ENCODE measurements at places on chromosomes 1 and 21.

DNA sequence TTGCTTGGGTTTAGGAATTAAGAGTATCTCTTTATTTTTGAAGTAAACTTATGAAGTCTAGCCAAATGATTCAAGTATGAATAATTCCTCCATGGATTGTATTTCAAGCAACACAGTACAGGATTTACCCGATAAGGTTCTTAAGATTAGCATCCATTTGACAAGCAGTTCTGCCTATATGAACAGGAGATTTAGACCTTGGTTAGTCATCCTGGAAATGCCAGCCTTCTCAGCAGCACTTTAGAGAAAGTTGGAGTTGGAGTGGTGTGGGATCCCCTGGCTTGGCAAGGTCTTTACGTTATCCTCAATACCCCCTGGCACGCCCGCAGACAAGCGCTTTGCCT, 1.6 kb downstream of the BCAR3 start:
- DNase-seq = no peak

DNA sequence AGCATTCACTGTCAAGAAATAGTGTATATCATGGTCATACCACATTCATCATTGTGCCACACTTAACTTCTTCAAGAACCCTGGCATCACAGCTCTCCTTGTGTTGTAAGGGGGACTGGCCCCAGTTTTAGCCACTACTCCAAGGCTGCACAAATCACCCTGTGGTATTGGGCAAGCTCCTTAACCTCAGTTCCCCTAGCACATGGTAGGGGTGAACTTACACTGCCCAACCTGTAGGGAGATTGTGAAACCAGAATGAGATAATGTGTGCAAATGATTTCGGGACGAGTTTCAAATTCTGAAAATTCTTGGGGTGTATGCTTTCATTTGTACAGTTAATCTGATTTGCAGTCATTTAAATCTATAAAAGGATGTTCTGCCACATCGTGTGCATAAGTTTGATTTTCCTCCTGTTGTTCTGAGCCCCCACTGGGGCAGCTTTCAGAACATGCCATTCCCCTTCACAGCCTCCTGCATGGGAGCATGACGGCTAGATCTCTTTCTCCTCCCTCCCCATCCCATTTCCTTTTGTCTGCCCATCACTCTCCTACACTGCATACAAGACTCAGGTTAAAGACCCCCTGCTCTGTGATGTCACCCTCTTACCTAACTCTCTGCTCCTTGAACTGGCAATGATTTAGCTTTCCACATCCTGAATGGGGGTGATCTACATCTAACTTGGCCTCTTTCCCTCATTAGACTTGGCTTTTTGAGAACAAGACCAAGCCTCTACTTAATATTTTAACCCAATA, 290.3 kb downstream of the CHRM3 start:
- no peak for DNase-seq

GRCh38 chr1:89129911-89130310, 4.0 kb upstream of the GBP2 start:
- DNase-seq = no peak

DNA sequence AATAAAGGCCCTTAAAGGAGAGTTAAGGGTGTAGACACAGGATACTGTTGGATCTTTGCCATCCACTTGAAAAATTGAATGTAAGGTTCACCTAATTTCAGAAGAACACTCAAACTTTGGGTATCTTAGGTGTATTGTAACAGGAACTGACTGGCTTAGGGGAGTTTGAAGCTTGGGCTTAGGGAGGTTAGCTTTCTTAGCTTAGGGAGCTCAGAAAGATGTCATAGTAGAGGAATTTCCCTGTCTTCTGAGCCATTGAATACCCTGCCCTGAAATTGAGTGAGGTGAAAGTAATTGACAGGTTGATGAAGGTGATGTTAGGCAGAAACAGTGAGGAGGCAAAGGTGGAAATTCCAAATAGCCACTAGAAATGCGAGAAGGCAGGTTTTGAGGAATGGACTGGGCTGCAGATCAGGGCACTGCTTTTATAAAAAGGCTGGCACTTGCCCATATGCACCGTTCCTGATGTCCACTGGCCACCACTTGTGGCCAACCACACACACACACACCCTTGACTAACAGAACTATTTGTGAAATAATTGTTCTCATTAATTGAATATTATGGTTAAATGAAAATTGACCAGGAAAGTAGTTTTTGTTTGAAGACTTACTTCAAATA, 16.5 kb downstream of the BACH1 start:
- DNase-seq = no peak

GRCh38 chr1:39727932-39728317, 10.8 kb upstream of the PPIE start:
- DNase-seq = no peak

DNA sequence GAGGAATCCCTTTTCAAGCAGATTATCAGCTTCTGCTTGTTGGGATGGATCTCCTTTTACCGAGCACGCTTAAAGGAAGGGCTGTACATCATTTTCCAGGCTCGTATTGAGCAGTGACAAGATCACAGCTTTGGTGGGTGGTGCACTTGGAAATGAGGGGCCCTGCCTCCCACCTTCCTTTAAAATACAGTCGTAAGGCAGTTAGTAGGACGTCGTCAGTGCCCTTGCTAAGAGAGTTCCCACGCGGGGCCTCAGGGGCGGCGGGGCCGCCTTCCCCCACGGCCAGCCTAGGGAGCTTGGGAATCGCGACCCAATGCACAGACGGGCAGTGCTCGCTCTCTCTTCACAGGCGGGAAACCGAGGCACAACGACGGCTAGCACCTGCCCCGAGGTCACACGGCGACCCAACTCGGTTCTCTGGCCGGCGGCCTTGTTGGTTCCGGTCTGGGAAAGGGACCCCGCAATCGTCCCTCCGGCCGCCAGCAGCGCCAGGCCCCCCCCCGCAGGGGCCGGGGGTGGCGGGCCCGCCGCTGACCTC, 58.6 kb downstream of the H3-3A start:
- DNase-seq = no peak

DNA sequence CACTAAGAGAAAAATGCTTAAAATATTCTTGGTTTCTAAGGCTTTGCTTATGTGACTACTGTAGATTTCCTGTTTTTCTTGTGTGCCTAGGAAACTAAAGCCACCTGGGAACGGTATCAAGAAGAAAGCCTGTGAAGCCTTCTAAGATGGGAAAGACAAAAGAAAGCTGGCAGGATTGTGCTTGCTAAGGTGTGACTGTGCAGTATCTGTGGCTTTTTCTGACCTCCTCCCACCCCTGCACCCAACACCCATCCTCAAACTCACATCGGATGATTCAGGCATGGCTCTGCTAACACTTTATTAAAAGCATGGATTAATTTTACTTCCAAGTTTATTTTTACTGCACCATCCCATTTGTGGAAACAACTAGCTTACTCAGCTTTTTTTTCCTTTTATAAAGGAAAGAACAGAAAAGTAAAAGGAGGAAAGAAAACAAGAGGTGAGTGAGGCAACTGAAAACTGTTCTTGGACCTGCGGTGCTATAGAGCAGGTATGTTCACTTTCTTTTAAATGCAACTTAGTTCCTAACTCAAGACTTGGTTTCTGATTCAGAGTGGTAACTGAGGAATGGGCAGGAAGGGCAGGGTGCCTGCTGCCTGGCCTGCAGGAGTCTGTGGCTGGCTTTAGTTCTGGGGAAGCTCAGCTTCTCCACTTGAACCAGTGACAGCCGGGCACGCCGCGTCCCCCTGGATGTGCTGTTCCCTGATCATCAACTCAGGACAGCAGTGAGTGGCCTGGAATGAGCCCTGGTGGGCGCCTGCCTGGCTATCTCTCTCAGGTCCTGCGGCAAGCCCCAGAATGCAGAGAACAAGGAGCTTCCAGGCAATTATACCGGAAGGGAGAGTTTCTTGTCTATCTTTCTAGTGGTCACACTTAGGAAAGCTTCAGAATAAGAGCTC, at the start of gene GBP6:
Gene GBP6, plus strand, starts transcription at position 422 of the 899 bp plus-strand sequence. CDS start 4,493 bp downstream, outside the sequence.
- DNase-seq = no peak

DNA sequence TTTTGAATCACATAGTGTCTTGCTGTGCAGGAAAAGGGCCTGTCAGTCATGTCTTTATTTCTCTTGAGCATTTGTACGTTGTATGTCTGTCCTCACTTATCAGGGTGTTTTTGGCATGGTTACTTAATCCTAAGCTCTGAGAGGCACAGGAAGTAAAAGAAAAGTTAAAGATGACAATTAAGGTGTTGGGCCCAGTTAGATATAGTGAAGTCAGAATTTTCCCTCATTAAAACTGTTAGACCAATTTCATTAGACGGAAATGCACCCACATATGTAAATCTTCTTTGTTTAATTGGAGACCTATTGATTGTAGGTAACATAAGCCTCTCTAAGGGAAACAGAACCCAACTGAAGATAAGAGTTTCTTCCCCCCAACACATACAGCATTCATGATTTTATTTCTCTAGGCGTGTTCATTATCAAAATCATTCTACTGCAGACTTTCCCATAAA, 21.9 kb downstream of the NFIA start:
- no peak for DNase-seq

GRCh38 chr1:113255038-113255719, 135.1 kb upstream of the MAGI3 start:
- DNase-seq = no peak

GRCh38 chr1:229537894-229538293, 20.6 kb downstream of the ABCB10 start:
- DNase-seq = no peak

GRCh38 chr21:25390701-25391100, 216.6 kb downstream of the MRPL39 start:
- no peak for DNase-seq

- no peak for DNase-seq
These were observed 1.0 kb downstream of the GATAD2B start for GRCh38 chr1:153921803-153922075.

DNA sequence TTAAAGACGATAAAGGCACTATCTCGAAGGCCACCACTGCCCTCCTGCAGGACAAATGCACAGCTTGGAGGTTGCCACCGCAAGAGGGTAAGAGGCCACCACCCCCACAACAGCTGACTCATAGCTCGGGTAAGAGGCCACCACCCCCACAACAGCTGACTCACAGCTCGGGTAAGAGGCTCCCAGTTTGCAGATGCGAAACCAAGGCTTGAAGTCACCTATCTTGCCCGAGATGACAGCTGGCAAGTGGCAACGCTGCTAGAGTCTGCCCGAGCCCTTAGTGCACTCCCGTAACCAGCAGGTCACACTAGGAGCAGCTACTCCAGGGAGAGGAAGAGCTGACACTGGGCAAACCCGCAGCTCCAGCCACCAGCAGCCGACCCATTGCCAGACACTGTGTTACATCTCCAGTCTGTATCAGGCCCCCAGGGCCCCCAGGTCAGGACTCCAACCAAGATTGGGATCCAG, 17.1 kb upstream of the SPSB1 start:
- DNase-seq = peak; percentile 25

- no peak for DNase-seq
These were observed 6.1 kb downstream of the SLC25A24 start for GRCh38 chr1:108194051-108194450.

DNA sequence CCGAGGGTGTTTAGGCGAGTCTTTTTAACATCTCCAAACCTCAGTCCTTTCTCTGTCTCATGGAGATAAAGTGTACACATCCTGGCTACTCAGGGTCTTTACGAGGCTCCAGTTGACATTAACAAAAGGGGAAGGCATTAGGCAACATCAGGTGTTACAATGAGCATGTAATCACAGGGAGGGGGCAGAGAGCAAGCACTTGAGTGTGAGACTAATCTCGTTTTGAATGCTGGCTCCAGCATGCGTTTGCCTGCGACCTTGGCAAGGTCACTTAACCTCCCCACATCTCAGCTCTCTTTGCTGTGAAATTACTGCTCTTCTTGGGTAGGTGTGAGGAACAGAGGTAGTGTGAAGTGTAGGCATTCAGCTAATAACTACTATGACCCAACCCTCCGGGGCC, 3.1 kb downstream of the TNNT2 start:
- DNase-seq = no peak

DNA sequence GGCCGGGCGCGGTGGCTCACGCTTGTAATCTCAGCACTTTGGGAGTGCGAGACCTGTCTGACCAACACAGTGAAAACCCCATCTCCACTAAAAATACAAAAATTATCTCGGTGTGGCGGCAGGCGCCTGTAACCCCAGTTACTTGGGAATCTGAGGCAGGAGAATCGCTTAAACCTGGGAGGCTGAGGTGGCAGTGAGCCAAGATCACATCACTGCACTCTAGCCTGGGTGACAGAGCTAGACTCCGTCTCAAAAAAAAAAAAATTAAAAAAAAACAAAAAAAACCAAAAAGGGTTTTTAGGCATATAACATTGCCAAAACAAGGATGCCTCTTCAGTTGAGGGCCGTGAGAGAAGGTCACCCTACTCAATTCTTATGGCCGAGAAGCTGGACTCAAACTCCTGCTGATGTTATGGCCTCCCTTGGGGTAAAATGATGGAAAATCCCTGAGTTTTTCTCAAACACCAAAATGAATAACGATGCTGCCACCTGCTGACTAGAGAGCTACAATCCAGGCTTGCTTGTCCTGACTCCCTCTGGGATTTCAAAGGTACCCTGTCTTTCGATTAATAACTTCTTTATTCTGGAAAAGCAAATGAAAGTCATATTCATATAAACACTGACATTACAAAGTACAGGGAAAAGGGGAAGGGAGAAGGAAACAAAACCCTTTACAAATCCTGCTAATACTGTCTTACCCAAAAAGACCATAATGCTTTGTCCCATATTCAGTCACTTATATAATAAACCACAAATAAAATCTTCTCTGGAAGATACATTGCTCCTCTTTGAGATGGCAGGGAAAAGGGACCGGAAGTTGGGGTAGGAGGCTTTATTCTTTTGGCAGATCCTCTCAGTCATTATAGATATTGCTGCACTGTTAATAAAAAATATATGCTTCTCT, 10.7 kb downstream of the RAB42 start:
- no peak for DNase-seq

GRCh38 chr1:197976368-197976767, 59.2 kb downstream of the LHX9 start:
- DNase-seq = no peak

- DNase-seq = no peak
These were observed 253.4 kb downstream of the RHOU start for GRCh38 chr1:228988664-228989063.

DNA sequence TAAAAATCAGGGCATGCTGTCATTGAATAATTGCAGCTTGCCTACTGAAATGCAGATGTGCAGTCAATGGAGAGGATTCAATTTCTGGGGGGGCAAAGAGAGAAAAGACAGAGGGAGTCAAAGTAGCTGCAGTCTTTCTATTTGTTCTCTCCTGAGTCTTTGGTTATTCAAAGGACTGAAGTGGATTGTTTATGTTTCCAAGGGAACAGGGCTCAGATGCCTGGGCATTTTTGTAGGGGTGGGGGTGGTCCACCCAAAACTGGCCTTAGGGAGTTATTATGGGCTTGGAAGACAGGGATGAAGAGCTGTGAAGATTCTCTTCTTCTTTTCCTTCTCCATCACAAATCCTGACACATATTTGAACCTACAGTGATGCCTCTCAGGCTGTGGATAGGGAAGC, 408.8 kb upstream of the DAB1 start:
- no peak for DNase-seq
